Activated naive CD8-positive, alpha-beta T cell treated with anti-CD3 and anti-CD28 coated beads for 36 hours (primary cell): ENCODE measurements at places on chromosomes 1 and 21.
A peak's percentile ranks its signal among the peaks of the same experiment; 100 is the strongest.

DNA sequence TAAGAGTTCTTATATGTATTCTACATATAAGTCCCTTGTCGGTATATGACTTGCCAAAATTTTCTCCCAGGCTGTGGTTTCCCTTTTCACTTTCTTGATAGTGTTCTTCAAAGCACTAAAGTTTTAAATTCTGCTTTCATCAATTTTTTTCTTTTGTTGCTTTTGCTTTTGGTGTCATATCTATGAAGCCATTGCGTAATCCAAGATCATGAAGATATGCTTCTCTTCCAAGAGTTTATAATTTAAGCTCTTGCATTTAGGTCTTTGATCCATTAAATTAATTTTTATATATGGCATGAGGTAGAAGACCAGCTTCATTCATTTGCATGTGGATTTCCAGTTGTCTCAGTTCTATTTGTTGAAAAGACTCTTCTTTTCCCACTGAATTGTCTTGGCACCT lies 22.2 kb downstream of the DESI2 start:
- H3K4me1 ChIP-seq = peaks cover 18% of the 10 kb centered on the region
- H3K4me3 ChIP-seq = no peak overlapping the region
- H3K27me3 ChIP-seq = no peaks in the 10 kb centered on the region
- peaks cover 47% of the 10 kb centered on the region for H3K36me3 ChIP-seq

DNA sequence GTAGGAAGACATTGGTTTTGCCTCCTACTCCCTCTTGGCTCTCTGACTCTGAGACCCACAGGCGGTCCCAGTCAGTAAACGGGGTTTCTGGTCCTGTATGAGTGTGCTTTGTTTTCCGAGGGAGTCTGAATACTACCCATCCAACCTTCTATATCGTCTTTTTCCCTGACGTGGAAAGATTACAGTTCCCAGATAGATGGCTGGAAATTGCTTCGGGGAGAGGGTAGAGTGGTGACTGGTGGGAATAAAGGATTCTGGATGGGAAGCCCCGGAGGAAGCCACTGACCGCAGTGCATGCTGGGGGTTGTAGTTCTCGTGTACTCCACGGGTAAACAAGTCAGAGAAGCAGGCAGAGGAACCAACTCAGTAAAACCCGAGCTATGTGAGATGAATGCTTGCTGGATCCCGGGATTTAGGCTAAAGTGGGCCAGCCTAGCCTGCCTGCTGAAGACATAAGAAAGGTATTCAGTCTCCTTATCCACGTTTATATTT lies 66.2 kb upstream of the IRF2BP2 start:
- H3K27me3 ChIP-seq = no peaks in the 10 kb centered on the region
- peak overlapping the region; percentile 79 for H3K4me3 ChIP-seq
- H3K4me1 ChIP-seq = peaks cover 13% of the 10 kb centered on the region
- DNase-seq = peak; percentile 43

GRCh38 chr1:44714944-44715571 lies 15.9 kb downstream of the RNU5D-1 start:
- H3K27me3 ChIP-seq = no peaks in the 10 kb centered on the region
- peak overlapping the region; percentile 52 for H3K4me3 ChIP-seq
- DNase-seq = peak; percentile 64
- peak overlapping the region; percentile 42 for H3K27ac ChIP-seq
- H3K36me3 ChIP-seq = no peaks in the 10 kb centered on the region

DNA sequence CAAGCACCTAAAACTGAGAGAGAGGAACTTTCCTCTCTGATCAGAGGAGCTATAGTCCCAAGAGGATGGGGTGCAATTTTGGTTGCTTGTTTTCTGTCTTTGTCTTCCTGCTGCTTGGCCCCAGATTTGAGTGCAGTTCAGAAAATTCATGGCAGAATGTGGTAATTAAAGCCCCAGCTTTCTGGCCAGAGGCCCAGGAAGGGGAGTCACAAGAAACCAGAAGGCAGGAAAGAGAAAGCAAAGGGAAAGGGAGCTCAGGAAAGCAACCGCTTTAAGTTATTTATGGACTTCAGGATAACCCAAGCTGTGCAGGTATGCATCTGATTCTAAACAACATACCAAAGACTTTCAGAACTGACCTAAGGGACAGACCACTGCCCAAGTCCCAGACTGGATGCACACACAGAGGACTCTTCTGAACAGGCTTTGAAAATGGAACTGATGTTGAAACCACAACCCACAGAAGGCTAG lies 88.8 kb downstream of the ST3GAL3 start:
- peaks cover 8% of the 10 kb centered on the region for H3K36me3 ChIP-seq
- no peaks in the 10 kb centered on the region for H3K27me3 ChIP-seq
- peaks cover 13% of the 10 kb centered on the region for H3K4me1 ChIP-seq
- H3K27ac ChIP-seq = no peak overlapping the region
- H3K4me3 ChIP-seq = no peak overlapping the region

GRCh38 chr21:39057121-39057520 lies 126.1 kb downstream of the PSMG1 start:
- no peak overlapping the region for H3K27ac ChIP-seq
- H3K36me3 ChIP-seq = no peaks in the 10 kb centered on the region
- no peaks in the 10 kb centered on the region for H3K27me3 ChIP-seq

GRCh38 chr1:80054129-80054528 lies 1047.6 kb upstream of the ADGRL4 start:
- no peaks in the 10 kb centered on the region for H3K4me1 ChIP-seq
- no peaks in the 10 kb centered on the region for H3K36me3 ChIP-seq
- no peaks in the 10 kb centered on the region for H3K27me3 ChIP-seq
- no peak for DNase-seq
- no peak overlapping the region for H3K4me3 ChIP-seq
